ENCODE measurements at places on chromosomes 5 and 9.

GRCh38 chr5:112554101-112554977 lies 135.3 kb upstream of the EPB41L4A start:
- DNase-seq, result no peak

DNA sequence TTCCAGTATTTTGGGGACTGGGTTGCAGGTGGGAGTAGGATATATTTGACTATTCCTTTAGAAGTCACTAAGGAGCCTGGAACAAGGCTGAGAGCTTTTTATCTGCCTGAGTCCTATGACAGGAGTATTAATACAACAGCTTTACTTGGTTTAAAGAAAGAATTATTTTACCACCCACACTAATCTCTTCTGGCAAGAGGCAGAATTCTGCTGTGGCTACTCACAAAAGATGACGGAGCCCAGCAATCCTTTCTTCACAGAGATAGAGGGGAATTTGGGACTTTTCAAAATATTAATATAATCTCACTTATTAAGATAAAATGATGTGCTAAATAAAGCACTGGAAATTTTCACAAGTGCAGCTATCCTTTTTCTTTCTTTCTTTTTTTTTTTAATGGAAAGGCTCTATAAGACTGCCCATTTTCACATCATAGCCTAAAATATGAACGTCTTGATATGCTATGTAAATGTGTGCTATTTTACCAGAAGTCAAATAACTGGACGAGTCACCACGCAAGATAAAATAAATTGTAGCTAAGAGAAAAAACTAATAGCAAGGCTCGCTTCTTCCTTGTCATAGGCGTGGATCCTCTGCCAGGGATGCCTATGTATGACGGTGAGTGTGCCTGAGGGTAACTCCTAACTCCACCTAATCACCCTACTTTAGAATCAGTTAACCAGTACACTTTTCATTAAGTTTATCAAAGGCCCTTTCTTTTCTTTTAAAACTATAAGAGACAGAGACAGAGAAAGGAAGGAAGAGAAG lies 76.3 kb downstream of the ZNF608 start:
- DNase-seq, result no peak

DNA sequence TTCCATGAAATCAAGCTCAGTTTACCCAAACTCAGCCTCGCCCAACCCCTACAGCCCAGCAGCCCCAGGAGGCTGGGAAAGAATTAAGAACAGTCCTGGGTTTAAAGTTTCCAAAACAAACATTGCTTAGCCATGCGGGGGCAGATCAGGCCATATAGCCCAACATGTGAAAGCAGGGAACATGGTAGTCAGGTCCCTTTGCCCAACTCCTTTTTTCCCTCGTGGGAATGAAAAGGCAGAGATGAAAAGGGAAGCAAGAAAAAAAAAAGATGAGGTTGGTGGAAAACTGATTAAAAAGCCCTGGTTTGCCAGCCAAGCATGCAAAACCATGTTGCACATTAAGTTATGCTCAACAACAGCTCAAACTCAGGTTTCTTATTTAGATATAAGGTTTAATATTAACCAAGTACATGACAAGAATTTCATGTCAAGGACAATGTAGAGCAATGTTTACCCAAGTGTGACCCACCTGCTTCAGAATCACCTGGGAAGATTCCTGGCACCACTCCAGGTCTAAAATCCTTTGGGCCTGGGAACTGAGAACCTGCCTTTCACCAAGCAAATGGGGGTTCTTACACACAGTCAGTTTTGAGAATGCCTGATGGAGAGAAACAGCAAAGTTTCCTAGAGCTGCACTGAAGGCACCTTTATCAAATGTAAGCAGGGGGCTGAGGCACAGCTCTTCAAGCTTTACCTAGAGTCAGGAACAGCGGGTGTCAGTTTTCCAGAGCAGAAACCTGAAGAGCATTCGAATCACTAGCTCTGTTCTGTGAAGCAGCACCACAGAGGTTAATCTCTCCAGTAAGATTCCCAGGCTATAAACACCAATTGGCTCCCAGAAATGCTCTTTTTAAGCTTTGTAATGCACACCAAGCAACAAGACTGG lies 1.7 kb downstream of the FREM1 start:
- no peak for DNase-seq

GRCh38 chr9:124511891-124512805 lies 4.9 kb upstream of the NR5A1 start:
- DNase-seq, result no peak

DNA sequence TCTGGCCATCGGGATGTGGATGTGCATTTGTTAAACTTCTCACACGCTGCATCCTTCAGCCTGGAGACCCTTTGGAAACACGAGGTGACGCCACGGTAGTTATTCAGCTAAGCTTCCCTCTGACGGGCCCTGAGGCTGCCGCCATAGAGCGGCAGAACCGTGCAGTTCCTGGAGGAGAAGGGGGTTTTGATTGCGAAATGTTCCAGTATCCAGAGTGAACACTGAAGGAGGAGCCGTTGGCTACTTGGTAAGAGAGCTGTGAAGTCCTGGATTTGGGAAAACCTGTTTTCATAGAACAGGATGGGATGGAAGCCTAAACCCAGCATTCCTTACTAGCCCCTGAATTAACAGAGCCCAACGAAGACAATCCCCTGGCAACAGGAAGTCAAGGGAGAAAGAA lies 23.0 kb upstream of the EXOC3 start:
- no peak for DNase-seq

DNA sequence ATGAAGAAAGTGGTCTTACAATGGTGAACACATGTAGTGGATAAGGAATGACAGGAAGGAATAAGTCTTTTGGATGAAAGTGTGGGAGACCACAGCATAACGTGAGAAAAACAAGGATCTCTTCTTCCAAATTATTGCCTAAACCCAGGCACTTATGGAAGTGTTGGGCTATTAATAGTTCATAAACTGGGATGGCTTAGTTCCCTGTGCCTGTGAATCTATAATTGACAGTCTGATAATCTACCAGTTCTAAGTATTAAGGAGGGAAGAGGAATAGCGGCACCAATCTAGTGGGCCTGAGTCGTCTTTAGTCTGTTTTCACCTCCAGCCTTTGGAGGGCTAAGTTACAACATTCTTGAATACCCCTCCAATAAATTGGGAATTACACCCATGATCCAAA lies 39.2 kb upstream of the LRRTM2 start:
- DNase-seq, result no peak

GRCh38 chr5:81315336-81315735 lies 13.9 kb downstream of the ZCCHC9 start:
- no peak for DNase-seq

DNA sequence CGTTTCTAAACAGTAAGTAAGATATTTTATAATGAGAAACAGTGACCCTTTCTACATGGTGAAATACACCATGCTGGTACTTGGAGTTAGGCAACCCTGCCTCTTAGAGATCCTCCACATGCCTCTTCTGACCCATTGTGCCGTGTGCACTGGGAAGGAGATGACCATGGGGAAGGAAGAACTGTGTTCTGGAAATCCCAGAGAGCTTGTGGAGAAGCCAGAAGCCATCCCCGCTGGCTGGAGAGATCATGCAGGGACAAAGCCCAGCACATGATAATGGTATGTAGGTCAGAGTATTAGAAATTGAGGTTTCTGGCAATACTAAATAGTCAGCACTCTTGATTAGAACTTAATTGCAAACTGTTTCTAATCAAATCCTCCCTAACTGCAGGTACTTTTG lies 307.3 kb downstream of the FBXL7 start:
- DNase-seq, result no peak

GRCh38 chr9:29044959-29045358 lies 1471.7 kb upstream of the C9orf72 start:
- no peak for DNase-seq

DNA sequence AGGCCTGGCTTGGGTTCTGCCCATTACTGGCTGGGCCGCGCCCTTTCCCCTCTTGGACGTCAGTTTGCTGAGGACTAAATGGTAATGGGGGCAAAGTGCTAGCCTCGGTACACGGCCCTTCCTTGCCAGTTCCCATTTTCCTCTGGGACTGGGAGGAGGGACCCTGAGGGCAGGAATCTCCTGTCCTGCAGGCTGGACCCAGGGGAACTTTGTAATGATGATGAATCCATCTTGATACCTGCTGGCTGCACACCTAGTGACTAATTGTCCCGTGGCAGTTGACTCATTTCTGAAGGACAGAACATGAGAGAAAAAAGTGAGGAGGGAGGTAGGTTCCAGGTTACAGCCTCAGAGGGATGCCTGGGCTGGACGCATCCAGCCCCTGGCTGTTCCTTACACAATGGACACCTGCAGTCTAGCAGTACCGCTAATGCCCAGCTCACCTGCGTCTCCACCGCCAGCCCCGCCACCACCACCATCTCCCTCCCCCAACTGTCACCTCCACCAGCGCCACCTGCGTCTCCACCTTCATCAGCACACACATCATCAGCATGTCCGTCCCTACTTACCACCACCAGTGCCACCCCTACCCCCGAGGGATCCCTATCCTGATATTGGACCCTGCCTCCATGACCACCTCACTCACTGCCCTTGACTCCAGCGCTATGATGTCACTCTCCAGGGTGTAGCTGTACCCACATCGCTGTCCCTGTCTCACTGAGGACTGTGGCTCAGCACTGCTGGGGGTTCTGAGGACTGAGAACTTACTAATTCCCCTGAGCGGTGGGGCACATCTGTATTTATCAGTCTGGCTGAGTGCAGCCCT lies 4.3 kb downstream of the CDHR2 start:
- DNase-seq, result no peak

GRCh38 chr9:13967438-13967837 lies 346.5 kb downstream of the NFIB start:
- DNase-seq, result no peak

- no peak for DNase-seq
These were observed 1.1 kb downstream of the OTP start for GRCh38 chr5:77637170-77637997.

- DNase-seq, result no peak
These were observed 113.8 kb downstream of the ZNF462 start for GRCh38 chr9:106976772-106977171.

- no peak for DNase-seq
These were observed 125.5 kb upstream of the LIFR start for GRCh38 chr5:38681966-38682365.

DNA sequence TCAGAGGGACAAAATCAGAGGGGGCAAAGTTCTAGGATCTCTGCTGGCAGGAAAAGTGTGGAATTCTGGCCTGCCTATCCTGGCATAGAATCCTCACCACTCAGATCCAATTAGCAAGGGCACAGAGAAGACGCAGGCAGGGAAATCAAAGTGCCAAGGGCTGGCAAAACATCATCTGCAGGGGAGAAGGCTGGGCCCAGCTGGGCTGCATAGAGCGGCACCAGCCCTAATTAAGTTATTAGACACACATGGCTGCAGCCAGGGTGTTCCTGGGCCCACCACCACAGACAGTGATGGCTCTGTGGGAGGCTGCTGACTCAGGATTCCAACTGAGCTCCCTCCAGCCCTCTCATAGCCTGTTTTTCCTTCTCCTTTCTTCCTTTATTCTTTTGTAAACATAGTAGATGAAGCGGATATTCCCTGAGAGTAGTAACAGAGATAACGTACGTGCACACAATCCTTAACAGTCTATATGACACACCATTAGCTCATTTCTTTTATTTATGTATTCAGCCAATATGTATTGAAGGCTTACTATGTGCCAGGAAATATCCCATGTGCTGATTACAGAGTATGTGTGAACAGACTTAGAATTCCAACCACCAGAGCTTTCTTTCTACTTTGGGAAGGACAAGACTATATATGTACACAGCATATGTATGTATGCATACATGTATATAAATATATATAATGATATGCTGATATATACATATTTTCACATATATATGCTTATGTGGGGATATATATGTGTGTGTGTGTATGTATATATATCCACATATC lies 236.1 kb downstream of the ASTN2 start:
- DNase-seq, result no peak

Data from CD4-positive, alpha-beta T cell treated with Interleukin-17A for 1 hour (primary cell).